ENCODE measurements at places on chromosomes 7 and 10.

DNA sequence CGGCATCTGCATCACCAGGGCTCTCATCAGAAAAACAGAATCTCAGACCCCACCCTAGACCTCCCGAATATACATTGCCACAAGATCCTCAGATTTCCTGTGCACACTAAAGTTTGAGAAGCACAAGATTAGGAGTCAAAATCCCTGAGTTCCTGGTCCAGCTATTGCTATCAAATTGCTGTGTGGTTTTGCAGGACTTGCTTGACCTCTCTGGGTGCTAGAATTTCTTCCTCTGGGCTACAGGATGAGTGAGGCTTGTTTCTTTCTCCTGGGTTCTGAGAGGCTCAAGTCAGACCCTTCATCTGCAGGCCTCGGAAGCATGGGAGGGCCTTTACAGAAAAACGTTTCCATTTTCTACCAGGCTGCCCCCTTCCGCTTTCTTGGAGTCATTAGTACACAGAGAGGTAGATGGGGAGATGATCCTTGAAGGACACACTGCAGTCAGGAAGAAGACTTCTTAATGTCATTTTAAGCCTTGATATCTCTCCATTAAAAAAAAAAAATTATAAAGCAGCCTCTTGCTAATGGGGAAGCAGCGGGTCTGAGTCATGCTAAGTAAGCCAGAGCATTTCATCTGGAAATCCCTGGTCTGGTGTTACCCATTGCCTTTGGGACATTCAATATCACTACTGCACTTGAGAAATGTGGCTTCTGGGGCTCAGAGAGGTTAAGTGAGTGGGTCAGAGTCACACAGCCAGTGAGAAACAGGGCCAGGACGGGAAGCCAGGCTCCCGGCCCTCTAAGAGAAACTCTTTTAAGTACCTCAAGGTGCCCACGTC lies 173.5 kb downstream of the KCNMA1 start:
- no peak for DNase-seq

DNA sequence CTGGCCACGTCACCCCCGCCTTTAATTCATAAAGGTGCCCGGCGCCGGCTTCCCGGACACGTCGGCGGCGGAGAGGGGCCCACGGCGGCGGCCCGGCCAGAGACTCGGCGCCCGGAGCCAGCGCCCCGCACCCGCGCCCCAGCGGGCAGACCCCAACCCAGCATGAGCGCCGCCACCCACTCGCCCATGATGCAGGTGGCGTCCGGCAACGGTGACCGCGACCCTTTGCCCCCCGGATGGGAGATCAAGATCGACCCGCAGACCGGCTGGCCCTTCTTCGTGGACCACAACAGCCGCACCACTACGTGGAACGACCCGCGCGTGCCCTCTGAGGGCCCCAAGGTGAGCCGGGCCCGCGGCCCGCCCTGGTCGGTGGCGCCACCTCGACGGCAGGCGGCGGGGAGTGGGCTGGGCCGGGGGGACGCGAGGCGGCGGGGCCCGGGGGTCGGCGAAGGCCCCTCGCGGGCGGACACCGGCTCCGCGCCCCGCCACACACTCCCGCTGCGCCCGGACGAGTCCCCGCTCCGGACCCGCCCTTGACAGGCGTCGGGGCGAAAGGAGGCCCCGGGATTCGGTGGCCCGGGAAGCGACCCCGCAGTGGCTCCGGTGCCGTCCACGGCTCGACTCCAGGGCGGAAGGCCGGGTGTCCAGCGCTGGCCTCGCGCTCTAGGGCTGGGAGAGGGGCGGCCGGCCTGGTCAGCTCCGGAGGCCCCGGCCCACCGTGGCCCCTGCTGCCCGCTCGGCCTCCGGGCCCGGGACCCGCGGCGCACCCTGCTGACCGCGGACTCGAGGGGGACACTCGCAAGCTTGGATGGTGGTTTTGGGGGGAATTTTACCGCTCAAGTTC lies 557 bp downstream of the BAG3 start:
- DNase-seq = no peak

DNA sequence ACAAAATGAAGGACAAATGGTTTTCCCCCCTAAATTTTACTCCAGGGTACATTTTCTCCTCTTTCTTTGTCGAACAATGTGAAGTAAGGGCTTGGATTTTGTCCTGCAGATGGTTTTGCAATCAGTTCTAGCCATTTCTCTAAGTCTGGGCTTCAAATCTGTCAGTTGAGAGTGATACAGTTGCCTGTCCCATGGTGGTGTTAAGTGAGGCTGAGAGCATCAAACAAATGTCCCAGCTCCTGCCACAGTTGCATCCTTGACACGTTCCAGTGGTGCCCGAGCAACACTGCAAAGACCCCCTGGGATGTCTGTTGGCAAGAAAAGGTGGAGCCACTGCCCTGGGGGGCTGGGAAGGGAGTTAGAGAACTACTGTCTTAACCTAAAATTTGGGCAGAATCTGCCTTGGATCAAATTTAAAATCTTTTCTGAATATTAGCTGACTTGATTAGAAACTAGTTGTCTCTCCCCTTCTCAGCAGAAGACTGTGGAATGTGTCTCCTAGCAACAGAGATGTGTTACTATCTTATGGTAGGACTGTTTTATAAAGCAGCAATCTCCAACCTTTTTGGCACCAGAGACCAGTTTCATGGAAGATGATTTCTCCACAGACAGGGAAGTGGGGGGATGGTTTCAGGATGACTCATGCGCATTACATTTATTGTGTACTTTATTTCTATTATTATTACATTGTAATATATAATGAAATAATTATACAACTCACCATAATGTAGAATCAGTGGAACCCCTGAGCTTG lies 102.0 kb upstream of the STEAP1B start:
- no peak for DNase-seq

- no peak for DNase-seq
These were observed 46.2 kb downstream of the CACUL1 start for GRCh38 chr10:118708571-118708970.

GRCh38 chr10:13920031-13920430 lies 333.3 kb downstream of the PRPF18 start:
- DNase-seq = no peak

- no peak for DNase-seq
These were observed 56.8 kb upstream of the TMEM229A start for GRCh38 chr7:124089621-124090020.

DNA sequence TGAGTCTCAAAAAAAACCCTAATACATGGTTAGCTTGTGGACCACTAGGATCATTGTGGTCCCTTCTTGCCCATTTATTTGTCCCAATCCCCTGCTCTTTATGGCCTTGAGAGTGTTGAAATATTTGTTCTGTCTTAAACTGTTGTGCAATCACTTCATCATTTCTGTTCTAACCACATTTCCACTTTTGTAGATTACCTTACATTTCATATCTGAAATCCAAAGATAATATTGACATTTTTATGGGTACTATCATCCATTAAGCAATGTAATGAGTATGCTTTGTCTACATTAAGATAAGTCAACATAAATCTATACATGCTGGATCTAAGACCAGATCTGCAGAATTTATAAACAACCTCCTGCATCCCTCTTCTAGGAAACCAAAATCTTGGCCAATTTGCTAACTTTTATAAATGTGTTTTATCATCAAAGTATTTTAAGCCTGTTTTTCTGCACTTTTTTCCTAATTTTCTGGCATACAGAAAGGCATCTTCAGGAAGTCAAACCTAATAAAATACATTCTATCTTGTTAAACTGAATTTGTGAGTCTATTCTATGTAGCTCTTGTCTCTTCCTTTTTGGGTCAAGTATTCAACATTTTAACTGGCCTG lies 359.4 kb upstream of the CELF2 start:
- no peak for DNase-seq
